ENCODE measurements at places on chromosomes 7 and 10.
A peak's percentile ranks its signal among the peaks of the same experiment; 100 is the strongest.

DNA sequence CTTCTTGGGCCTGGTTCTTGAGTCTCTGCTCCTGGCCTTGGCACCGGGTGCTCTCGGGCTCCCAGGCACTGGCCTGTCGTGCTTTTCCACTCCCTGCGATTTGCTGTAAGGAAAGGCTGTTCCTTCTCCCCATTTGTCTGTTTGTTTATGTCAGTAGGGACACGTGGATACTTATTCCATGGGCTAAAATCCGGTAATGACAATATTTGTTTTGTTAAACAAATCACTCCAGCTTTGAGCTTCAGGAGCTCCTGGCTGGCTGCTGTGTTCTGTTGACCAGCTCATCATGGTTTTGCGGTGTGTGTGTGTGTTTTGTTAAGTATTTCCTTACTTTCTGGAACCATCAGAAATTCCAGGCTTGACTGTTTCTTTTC, 17.5 kb upstream of the JAKMIP3 start:
- DNase-seq, result no peak

DNA sequence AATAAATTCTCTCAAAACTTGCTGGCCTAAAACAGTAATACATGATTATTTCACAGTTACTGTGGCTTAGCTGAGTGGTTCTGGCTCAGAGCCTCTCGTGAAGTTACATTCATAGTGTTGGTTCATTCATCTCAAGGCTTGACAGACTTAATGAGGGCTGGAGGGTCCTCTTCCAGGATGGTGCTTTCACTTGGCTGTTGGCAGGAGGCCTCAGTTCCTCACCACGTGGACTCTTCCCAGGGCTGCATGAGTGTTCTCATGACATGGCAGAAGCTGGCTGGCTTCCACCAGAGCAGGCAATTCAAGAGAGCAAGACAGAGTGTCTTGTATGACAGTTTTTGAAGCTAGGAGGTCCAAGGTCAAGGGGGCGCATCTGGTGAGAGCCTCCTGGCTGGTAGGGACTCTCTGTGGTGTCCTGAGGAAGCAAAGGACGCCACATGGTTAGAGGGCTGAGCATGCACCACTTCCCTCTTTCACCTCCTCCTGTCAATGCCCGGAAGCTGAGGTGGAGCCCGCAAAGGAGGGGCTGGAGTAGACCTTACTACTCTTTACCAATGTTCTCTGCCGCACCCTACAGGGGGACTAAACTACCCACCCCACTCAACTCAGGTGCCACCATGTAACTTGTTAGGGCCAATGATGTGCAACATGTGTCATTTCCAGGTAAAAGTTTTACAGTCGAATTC, 58.2 kb upstream of the YAE1 start:
- no peak for DNase-seq

GRCh38 chr10:3354174-3354900, 181.8 kb upstream of the PITRM1 start:
- DNase-seq, result no peak

DNA sequence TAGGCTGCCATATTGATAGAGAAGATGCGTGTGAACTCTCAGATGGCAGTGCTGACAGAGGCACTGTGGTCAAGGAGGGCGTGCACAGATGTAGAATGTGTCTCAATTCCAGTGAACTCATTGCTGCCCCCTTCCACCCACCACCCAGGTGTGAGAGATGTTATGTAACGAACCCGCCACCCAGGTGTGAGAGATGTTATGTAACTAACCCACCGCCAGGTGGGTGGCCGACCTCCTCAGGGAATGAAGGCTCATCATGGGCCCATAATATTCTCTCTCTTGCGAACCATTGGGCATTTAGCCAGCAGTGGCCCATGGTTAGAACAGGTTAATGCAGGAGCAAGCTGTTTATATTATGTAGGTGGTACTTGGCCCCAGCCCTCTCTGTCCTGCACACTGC, 140.4 kb upstream of the MTPN start:
- no peak for DNase-seq

DNA sequence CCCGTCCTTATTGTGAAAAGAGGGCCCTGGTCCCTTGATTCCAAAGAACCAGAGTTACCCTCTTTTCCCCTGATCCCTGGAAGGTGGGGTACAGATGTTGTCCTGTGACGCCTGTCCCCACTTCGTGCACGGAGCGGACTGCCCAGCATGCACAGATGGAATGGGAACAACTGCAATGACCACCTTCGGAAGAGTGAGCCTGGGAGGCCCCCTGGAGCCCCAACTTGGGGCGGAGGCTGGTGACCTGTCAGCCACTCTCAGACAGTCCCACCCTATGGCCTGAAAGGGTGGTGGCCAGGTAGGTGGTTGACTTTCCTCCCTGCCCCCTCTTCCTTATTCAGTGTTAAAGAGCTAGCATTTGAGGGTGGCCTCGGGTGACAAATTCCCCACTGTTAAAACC, 196.6 kb upstream of the GALNT17 start:
- no peak for DNase-seq

DNA sequence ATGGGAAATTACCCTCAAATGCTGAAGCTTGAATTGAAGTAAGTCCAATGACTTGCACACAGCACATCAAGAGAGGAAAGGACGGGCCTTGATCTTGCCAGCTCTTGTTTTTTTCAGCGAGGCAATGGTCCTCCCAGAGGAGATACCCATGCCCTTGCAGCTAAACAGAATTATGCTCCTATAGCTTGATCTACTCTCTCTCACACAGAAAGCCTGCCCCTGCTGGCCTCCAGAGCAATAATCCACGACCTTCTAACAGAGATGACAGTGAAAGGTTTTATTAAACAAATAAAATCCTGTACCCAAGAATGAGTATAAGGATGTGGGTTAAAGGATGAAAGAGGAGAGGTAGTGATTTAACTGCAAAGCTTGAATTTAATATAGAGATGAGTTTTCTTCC, 268.0 kb downstream of the ADRA2A start:
- peak; percentile 9 for DNase-seq

GRCh38 chr7:102463841-102464576, 654 bp downstream of the ALKBH4 start:
- DNase-seq, result peak; percentile 42

DNA sequence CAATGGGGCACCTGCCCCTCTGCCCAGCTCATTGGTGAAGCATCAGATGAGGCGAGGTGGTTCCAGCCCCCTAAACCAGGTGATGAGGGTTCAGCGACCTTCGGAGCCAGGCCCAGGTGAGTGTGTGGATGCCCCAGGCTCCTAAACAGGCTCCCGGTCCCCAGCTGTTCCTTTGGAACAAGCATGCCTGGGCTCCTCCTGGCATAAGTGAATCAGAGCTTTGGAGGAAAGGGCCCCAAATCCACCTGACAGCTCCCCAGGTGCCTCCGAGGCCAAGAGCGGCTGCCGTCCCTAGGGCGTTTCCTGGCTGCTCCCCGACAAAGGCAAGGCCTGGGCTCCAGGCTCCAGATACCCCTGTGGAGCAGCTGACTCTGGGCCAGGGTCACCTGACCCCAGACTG, 61.3 kb downstream of the YKT6 start:
- no peak for DNase-seq

DNA sequence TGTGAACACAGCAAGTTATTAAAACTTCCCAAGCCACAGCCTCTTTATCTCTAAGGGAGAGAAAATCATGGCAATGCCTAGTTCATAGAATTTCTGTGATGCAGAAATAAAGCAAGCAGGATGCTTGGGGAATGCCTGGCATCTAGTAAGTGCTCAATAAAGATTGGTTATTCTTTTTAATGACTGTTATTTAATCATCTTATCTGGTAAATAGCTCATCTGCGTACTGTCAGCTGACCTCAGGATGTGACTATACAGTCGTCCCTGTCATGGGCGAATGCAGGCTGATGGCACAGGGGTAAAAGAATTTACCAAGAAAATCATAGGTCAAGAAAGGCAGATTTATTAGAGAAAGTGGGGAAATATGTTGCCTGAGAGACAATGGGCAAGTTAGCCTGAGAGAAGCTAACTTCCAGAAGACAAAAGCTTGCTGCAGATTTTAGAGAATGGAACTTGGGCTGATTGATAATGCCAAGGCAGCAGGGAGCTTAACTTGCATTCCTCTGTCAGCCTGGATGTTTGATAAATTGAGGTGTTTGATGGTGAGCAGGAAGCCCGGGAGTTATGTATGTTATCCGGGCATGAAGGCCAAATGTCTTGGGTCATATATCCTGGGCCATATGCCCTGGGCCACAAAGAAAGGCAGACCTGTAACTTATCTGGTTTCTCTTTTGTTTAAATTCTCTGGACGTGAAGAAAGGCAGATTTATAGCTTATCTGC, 126.0 kb downstream of the KCNMA1 start:
- no peak for DNase-seq

- no peak for DNase-seq
Measured at GRCh38 chr10:59702347-59702746, 7.3 kb downstream of the SLC16A9 start.

GRCh38 chr7:98831641-98832221, 38.1 kb downstream of the TMEM130 start:
- no peak for DNase-seq

DNA sequence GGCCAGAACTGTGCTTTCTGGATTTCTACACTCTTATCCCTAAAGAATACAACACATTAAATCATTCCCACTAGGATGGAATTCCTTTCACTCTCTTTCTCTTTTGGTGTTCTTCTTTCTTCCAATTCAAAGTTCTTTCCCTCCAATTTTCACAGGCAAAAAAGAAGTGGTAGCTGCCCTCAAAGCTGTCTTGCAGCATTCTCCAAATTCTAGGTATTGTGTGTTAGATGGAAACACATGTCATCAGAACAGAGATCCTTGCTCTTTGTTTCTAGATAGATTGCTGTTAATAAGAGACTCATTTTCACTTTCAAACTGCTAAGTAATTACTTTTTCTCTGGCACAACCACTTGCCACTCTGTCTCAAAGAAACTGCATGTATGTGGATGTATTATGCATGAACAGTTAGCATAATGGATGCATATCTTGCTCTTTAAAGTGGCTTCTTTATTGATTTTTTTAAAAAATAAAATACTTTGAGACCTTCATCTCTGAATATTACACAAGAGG, 31.0 kb downstream of the SHTN1 start:
- no peak for DNase-seq

GRCh38 chr7:43198599-43199090, 86.2 kb downstream of the HECW1 start:
- DNase-seq, result no peak

GRCh38 chr10:103449208-103450144, 2.7 kb downstream of the CALHM2 start:
- DNase-seq, result no peak

DNA sequence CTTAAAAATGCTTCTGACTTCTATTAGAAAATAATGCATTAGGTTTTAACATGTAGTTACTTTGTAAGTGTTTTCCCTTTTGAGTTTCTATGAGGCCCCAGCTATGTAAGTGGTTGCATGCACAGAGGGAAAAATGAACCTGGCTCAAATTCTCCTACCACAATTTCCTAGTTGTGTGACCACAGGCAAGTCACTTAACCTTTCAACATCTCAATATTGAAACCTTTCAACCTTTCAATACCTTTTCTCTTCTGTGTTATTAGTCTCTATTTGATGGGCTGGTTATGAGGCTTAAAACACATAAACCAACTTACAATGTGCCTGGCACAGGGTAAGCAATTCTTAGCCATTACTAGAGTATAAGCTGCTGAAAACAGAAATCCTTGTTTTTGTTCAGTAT, 203.0 kb downstream of the KCND2 start:
- no peak for DNase-seq

DNA sequence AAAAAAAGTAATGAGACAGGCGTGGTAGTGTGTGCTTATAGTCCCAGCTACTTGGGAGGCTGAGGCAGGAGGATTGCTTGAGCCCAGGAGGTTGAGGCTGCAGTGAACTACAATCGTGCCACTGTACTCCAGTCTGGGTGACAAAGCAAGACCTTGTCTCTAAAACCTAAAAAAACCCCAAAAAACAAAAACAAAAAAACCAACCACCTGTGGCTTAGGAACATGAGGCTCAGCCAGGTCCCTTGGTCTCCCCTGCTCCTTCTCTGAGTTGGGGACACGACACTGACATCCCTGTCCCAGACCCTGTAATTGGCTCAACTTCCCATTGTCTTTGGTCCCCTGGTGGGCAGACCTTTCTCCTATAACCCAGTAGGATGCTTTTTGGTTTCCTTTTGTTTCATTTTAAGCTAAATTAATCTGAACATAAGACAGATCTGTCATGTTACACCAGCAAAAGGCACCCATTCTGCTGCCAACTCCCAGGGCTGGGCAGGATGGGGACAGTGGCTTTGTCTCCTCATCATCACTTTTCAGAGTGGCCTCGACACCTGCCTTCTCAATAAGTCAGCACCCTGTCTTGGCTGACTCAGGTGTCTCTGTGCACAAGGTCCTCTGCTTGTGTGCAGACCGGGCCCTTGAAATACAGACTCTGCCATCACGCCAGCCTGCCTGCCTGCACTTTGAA, 74.4 kb downstream of the MYL10 start:
- no peak for DNase-seq

DNA sequence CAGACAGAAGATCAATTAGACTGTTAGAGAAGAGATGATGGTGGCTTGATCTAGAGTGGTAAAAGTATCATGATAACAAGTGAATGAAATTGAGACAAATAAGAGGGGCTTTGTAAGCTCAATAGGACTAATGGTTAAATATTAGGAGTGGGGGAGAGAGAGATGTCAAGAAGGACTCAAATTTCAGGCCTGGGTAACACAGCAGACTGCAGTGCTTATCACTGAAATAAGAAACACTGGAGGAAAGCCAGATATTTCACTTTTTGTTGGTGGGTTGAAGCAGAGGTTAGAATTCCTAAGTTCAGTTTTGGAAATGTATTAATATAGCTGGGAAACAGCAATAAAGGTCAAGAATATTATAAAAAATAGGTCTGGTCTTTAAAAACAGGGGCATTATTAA, 74.6 kb downstream of the ORC5 start:
- no peak for DNase-seq

- DNase-seq, result no peak
Measured at GRCh38 chr10:102542800-102543418, 39.1 kb downstream of the SUFU start.

DNA sequence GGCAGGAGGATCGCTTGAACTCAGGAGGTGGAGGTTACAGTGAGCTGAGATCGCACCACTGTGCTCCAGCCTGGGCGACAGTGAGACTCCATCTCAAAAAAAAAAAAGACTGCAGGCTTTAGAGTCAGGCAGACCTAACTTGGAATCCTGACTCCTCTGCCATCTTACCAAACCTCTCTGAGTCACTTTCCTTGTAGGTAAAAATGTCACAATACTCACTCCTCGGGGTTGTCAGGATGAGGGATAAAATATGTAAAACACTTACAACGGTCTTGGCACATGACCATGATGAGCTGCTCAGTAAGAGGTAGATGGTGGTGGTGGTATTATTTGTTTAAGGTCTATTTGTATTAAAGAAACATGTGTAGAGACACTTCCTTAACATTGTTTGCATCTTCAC, 154.1 kb upstream of the PDE1C start:
- DNase-seq, result no peak

- DNase-seq, result no peak
Measured at GRCh38 chr7:47047384-47047783, 534.5 kb downstream of the TNS3 start.

GRCh38 chr7:100603726-100604027, 1.5 kb downstream of the PCOLCE start:
- peak; percentile 35 for DNase-seq

GRCh38 chr10:118045837-118046394, 825 bp downstream of the RAB11FIP2 start:
- DNase-seq, result peak; percentile 47

All from GM03348 (cell line).